Naive thymus-derived CD8-positive, alpha-beta T cell (primary cell): ENCODE measurements at places on chromosomes 1 and 21. TPM values are rescaled to one million over a fixed set of nuclear protein-coding genes. Genes with fewer than 3 reads are reported as not detected.

NOS1AP gene
- total RNA-seq = not detected

HES4 gene
- total RNA-seq = not detected

TAGLN2 gene
- total RNA-seq = 136 TPM

RHBDL2 gene
- total RNA-seq = not detected

PGLYRP3 gene
- total RNA-seq = not detected

SMIM34 gene
- not detected for total RNA-seq

- no peak for DNase-seq
Measured at GRCh38 chr1:209208648-209209047, 374.9 kb upstream of the CAMK1G start.

DNA sequence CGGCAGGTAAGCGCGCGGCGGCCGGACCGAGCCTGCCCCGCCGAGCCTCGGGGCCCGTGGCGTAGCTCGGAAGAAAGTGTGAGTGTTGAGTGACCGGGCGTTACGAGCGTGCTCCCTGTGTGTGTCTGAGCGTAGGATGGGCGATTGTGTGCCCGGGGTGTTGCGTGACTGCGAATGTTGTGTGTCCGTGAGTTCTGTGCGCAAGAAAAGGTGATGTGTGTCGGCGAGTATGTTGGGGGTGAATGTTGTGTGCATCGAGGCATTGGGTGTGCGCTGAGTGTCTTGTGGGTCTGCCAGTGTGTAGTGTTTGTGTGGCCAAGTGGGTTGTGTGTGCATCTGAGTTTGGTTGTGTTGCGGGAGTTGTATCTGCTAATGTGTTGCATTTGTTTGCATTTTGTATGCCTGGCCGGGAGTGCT, 398 bp downstream of the PTPRU start:
- no peak for DNase-seq

GRCh38 chr21:17784604-17785402, 34.4 kb downstream of the C21orf91 start:
- no peak for DNase-seq

- no peak for DNase-seq
Measured at GRCh38 chr1:58290685-58291372, 255.7 kb downstream of the OMA1 start.

- DNase-seq = no peak
Measured at GRCh38 chr1:111988377-111988742, 1.1 kb downstream of the KCND3 start.

DNA sequence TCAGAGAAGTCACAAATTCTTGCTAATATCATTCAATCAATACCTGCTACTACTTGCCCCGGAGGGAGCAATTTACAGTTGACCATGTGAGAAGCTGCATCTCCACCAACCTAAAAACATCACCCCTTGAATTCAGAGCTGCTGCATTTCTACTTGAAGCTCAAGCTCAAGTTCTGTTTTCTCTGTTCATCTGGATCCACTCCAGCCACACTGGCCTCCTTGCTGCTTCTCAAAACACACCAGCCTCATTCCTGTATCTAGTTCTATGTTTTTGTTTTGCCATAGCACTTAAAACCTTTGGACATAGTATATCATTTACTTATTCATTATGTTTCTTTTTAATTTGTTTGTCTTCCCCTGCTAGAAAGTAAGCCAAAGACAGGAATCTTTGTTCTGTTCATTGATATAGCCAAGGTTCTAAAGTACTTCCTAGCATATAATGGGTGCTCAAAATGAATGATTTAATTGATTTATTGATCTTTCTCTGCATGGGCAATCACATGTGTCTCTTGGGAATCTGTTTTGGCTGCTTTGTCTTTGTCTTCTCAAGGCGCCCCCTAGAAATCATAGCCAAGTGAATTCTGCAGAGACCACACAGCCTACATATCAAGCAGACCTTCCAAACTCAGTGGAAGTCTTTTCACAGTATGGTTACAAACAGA, 23.6 kb downstream of the SYF2 start:
- DNase-seq = no peak

DNA sequence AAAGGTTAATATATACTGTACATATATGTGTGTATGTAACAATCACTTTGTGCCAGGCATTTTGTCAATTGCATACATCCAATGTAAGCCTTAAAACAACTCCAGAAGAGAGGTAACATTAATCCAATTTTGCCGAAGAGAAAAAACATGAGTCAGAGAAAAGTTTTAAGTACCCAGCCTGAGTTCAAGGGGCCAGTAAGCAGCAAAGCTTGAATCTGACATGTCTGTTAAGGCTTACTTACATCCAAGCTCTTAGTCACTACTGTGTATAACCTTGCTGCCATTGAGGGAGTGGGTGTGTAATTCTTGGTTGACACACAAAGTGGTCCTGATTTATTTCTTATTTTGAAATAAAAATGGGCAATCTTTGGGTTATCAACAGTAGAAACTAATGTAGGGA, 360.4 kb upstream of the LYPLAL1 start:
- DNase-seq = no peak

GRCh38 chr21:38949070-38949380, 143.3 kb downstream of the ETS2 start:
- no peak for DNase-seq

DNA sequence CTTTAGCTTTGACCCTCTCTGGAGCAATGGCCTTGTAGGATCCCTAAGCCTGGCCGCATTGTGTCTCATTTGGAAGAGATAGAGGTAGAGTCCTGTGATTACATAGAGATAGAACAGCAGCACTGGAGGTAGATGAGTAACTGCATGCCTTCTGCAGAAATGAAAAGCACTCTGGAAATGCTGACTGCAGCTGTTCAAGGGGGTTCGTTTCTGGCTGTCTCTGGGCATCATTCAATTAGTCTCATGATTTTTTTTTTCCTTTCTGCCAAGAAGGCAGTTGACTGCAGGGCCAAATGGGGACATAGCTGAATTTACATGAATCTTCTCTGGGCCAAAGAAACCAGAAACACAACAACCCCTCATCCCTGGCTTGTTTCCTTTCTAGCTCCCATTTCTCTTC, 28.1 kb upstream of the SNX27 start:
- no peak for DNase-seq

- DNase-seq = no peak
Measured at GRCh38 chr1:202623075-202623474, 87.2 kb downstream of the SYT2 start.

GRCh38 chr1:233233508-233234040, 62.0 kb downstream of the PCNX2 start:
- no peak for DNase-seq
